Hematopoietic multipotent progenitor cell (in vitro differentiated cells): ENCODE measurements at places on chromosomes 5 and 9. TPM values are rescaled to one million over a fixed set of nuclear protein-coding genes. Genes with fewer than 3 reads are reported as not detected.

Gene CLIC3
- 0.27 TPM for total RNA-seq

DNA sequence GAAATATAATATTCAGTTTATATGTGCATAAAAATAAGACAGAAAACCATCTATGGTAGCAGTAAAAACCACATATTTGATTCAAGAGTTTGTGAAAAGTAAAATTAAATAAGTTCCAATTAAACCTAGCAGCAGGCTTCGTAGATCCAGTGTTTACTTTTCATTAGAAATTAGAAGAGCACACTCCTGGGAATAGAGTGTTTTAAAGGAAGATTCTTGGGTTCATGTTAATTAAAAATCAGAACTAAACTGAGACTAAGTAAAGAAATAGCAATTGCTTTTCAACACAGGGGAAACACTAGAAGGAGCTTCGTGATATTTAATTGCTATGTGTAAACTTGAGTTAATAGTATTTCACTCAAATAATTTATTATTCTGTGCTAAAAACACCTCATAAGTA, 1097.8 kb upstream of the CDH18 start:
- DNase-seq = no peak

- no peak for DNase-seq
Observed at GRCh38 chr9:98583417-98583816, 125.3 kb downstream of the GABBR2 start.

DNA sequence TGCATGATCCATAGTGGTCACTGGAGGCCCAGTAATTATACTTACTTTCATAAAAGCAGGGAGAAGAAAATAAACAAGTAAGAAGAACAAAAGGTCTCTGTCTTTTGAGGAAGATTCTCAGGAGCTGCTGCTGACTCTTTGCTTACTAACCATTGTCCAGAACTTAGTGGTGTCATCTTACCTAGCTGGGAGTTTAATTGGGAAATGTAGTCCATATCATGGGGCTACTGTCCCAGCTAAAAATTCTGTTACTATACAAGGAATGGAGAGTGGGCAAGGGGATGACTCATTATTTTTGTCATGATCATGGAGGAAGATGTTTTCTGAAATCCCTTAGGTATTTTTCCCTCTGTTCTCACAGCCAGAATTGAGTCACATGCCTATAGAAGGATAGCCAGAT, 639.3 kb downstream of the MTRR start:
- no peak for DNase-seq
